NCI-H526 treated with DMSO at 0.1 percent for 48 hours (cell line): ENCODE measurements at places on chromosomes 16 and 17.

DNA sequence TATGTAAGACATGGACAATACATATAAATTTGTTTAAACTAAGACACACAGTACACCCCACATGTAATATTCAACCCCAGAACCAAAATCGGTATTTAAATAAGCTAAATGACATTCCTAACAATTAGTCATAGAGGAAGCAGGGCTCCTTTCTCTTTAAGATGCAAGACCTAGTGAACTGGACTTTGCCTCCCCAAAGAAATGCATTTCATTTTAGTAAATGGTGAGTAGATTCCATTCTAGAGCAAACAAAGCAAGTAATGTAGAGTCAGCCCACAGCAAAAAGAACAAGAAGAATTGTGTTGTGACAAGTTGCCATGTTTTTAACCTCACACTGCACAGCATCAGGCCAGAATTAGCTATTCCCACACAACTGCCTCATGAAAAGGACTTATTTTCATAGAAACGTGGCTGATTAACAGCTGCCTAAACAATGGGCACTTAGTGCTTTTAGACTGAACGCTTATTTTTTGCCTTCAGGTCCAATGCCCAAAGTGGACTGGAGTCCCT lies 14.4 kb downstream of the DNAJC7 start:
- DNase-seq: no peak

DNA sequence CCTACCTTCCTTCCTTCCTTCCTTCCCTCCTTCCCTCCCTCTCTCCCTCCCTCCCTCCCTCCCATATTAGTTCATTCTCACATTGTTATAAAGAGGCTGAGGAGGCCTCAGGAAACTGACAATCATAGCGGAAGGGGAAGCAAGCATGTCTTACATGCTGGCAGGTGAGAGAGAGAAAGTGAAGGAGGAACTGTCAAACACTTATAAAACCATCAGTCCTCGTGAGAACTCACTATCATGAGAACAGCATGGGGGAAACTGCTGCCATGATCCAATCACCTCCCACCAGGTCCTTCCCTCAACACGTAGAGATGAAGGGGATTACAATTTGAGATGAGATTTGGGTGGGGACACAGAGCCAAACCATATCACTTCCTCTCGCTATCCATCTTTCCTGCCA lies 281.6 kb upstream of the FOXF1 start:
- DNase-seq: no peak

- no peak for DNase-seq
Observed at GRCh38 chr17:814371-814770, 32.2 kb downstream of the MRM3 start.

- no peak for DNase-seq
Observed at GRCh38 chr17:79834565-79835469, 4.4 kb downstream of the CBX4 start.

- DNase-seq: no peak
Observed at GRCh38 chr17:56751145-56751738, 82.5 kb downstream of the C17orf67 start.

DNA sequence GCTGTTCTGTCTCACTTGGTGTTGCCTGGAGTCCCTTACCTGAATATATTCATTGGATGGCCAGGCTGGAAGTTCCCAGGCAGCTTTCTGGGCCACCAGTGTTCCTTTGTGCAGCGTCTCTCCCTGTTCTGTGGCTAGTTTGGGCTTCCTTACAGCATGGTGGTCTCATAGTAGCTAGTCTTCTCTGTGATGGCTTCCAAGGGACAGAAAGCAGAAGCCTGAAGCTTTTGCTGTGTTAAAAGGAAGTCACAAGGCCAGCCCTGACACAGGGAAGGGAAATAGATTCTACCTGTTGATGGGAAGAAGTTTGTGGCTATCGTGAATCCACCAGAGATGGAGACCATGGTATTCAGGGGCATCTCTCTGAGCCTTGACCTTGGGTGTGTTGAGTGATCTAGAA lies 34.6 kb downstream of the PLCG2 start:
- no peak for DNase-seq

DNA sequence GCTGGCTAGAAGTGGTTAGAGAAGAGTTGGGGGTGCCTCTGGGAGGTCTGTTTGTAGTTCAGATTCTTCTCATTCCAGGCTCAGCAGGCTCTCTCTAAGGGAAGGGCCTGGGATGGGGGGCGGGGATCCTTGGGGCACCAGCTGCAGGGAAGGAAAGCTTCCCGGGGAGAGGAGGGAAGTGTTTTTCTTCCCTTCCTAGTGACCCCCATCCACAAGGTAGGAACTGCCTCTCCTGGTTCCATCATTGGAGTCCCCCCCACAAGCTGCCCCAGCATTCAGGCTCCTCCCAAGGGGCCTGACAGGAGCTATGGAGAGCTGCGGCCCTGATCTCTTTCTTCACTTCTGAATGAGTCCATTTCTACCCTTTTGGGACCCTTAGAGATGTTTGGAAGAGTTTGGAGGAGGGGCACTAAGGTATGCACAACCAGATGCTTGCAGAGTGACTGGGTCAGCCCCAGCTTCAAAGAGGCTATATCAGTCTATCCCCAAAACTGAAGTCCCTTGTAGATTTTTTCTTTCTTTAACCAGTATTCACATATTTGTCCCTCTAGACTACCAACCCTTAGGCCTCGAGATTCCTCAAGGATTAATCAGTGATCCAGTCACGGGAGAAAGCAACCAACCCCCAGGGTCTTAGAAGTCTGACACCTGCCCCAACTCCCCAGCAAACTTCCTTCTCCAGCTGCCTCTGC lies 13.9 kb upstream of the FZD2 start:
- DNase-seq: no peak

GRCh38 chr17:27230996-27231395 lies 62.9 kb upstream of the WSB1 start:
- DNase-seq: no peak

GRCh38 chr16:75116081-75116910 lies at the start of gene LDHD:
Gene LDHD (minus strand): TSS chr16:75116780. CDS start chr16:75116720, 60 bp downstream.
- no peak for DNase-seq

DNA sequence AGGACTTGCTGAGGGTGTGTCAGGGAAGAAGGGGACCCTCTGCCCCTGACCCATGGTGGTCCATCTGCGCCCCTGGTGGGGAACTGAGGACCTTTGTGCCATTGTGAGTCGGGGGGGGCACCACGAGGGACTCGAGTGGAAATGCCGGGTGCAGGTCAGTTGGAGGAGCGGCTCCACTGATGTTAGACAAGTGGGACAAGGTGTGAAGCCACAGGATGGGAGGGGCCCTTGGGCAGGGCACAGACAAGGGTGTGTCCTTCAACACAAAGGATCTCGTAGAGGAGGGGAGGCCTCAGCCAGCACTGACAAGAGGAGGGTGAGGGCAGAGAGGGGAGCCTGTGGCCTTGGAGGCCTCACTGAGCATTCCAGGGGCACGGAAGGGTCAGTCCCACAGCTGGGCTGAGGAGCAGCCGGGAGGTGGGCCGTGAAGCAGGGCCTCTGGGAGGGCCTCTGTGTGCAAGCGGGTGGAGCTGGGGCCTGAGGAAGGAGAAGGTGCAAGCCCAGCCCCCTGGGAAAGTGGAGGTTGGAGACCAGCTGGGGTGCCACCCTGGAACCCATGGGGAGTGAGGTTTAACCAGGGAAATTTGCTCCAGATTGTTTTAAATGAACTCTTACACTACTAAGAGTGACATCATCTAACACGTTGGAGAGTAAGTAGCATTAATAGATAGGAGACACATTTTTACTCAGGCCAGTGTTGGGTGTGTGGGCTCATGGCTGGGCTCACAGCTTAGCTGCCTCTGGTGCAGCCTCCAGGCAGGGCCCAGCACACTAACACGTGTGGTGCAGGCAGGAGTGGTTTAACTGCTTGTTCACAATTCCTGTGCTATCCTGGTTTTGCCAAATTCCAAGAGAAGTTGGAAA lies 27.9 kb downstream of the NARF start:
- DNase-seq: no peak

- DNase-seq: no peak
Observed at GRCh38 chr16:7839568-7839967, 506.9 kb downstream of the RBFOX1 start.

DNA sequence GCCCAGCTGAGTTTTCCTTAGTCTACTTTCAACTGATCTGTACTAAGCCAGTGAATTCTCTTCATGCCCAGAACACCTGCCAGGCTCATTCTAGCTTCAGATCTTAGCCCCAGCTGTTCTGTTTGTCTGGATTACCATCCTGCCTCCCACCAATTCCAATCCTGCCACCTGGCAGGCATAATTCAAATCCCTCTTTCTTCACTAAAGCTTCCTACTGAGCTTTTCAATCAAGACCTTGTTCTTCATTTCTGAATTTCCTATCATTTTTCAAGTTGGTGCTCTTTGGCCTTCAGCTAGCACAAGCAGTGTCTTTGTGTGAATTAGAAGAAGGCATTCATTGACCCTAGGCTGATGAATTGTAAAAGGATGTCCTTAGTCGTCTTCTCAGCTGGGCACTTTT lies 357.6 kb downstream of the UTP18 start:
- no peak for DNase-seq
